ENCODE measurements at places on chromosomes 2 and 18.
A peak's percentile ranks its signal among the peaks of the same experiment; 100 is the strongest.

- no peak for DNase-seq
Observed at GRCh38 chr2:127951026-127951425, 65.3 kb upstream of the AMMECR1L start.

- DNase-seq = peak; percentile 60
Observed at GRCh38 chr2:225270861-225271260, 128.6 kb upstream of the NYAP2 start.

GRCh38 chr2:45649858-45650811 is 1.3 kb upstream of the PRKCE start:
- DNase-seq = no peak

DNA sequence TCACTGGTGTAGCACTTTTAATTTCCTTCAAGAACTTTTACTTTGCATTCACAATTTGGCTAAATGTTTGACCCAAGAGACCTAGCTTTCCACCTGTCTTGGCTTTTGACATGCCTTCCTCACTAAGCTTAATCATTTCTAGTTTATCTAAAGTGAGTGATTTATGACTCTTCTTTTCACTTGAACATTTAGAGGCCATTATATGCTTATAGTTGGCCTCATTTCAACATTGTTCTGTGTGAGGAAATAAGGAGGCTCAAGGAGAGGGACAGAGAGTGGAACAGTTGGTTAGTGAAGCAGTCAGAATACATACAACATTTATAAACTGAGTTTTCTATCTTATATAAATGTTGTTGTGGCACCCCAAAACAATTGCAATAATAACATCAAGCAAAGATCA is 489.3 kb upstream of the CDH2 start:
- no peak for DNase-seq

DNA sequence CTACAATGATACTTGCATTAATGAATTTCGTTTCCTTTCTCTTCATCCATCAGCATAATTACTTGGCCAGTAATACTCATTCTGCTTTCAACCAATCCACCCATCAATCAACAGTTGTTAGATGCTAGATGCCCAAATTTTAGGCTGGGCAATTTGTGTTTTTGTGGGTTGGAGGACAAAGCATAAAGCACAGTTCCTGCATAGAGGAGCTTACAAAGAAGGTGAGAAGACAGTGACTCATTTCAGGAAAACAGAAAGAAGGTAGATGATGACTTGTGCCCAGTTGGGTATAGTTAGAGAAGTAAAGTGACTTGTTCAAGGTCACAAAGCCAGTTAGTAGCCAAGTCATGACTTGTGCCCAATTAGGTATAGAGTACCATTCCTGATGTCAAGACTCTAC is 1186.8 kb upstream of the CELF4 start:
- no peak for DNase-seq

GRCh38 chr2:120596990-120597594 is 138.6 kb upstream of the GLI2 start:
- no peak for DNase-seq

- no peak for DNase-seq
Observed at GRCh38 chr2:165558832-165559231, 89.3 kb downstream of the CSRNP3 start.

DNA sequence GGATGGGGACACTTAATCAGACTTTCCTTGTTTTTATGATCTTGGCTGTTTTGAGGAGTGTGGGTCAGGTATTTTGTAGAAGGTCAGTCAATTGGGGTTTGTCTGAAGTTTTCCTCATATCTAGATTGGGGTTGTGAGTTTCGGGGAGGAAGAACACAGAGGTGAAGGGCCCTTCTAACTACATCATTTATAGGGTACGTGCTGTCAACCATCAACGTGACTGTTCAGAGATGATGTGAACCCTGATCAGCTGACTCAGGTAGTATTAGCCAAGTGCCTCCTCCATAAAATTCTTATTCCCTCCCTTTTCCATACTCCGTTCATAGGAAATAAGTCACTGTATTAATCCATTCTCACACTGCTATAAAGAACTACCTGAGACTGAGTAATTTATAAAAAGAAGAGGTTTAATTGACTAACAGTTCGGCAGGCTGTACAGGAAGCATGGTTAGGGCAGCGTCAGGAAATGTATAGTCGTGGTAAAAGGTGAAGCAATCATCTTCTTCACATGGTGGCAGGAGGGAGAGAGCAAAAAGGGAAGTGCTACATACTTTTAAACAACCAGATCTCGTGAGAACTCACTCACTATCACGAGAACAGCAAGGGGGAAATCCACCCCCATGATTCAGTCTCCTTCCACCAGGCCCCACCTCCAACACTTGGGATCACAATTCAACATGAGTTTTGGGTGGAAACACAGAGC is 547.1 kb upstream of the LINC00305 start:
- no peak for DNase-seq

- no peak for DNase-seq
Observed at GRCh38 chr2:239791526-239792404, 233.4 kb downstream of the NDUFA10 start.

- DNase-seq = no peak
Observed at GRCh38 chr2:118095610-118096009, 7.3 kb downstream of the INSIG2 start.

DNA sequence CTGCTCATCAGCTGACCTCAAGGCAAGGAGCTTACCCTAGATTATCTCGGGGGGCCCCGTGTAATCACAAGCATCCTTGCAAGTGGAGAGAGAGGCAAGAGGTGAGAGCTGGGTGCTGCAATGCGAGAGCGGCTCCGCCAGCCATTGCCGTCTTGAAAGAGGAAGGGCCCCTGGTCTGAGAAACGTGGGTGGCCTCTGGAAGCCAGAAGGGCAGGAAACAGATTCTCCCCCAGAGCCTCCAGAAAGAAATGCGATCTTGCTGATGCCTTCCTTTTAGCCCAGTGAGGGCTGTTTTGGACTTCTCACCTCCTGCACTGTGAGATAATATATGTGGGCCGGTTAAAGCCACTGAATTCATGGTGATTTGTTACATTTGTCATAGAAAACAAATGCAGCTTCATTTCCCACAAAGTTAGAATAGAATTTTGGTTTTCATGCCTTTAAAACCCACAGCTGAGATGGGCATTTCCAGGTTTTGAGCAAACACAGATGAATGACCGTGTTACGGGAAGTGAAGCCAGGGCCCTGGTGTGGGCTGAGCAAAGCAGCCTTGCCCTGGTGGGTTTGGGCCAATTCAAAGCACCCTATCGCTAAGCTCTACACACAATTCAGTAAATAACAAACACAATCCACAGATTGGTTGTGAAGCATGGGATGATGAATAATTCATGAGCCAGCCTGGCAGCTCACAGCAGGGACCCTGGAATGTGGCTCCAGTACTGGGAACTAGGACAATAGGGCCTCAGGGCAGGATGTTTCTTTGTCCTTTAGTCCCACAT is 319.9 kb upstream of the HS6ST1 start:
- no peak for DNase-seq

- DNase-seq = no peak
Observed at GRCh38 chr18:12315490-12315889, 7.4 kb downstream of the TUBB6 start.

- no peak for DNase-seq
Observed at GRCh38 chr2:229226382-229226781, 44.7 kb downstream of the PID1 start.

All from NCI-H1436 treated with DMSO at 0.1 percent for 48 hours (cell line).